ENCODE measurements at places on chromosomes 2 and 18. TPM values are rescaled to one million over a fixed set of nuclear protein-coding genes. Genes with fewer than 3 reads are reported as not detected.

AQP12A gene
- not detected for total RNA-seq

ROCK1 gene
- total RNA-seq = 66.2 TPM

CMPK2 gene
- total RNA-seq = 0.31 TPM

GRCh38 chr2:210548031-210548430, 8.4 kb upstream of the CPS1 start:
- H3K4me3 ChIP-seq = no peak overlapping the region
- H3K4me1 ChIP-seq = no peaks in the 10 kb centered on the region
- H3K36me3 ChIP-seq = no peaks in the 10 kb centered on the region
- H3K27me3 ChIP-seq = no peaks in the 10 kb centered on the region
- no peak for DNase-seq

DNA sequence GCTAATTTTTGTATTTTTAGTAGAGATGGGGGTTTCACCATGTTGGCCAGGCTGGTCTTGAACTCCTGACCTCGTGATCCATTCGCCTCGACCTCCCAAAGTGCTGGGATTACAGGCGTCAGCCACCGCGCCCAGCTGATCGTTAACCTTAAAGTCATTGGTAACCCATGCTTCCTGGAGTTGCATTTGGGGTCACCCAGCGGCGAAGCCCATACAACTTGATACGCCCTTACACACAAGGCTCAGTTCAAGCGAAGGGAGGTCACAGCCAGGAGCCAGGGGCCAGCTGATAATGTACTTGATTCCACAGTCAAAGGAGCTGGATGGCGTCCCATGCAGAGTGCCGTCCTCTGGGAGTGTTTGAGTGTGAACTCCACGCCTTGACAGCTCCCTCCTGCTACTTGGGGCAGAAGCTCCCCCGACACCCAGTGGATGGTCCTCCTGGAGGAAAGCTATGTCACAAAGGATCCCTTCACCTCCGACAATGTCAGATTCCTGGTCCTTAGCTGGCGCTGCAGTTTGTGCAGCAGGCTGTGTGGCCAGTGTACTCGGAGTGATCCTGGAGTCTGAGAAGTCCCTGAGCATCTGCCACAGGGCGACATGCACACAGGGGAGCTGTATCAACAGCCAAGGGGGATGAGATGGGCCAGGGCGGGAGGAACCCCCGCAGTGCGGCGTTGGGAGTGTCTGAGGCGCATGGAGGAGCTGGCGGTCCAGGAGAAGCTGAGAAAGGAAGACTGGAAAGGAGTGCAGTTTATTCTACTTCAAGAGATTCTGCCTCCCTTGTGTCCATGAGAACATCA, 7.9 kb downstream of the CLHC1 start:
- H3K4me1 ChIP-seq = no peaks in the 10 kb centered on the region
- H3K4me3 ChIP-seq = peak overlapping the region; percentile 63
- H3K27ac ChIP-seq = no peak overlapping the region
- no peaks in the 10 kb centered on the region for H3K36me3 ChIP-seq

DNA sequence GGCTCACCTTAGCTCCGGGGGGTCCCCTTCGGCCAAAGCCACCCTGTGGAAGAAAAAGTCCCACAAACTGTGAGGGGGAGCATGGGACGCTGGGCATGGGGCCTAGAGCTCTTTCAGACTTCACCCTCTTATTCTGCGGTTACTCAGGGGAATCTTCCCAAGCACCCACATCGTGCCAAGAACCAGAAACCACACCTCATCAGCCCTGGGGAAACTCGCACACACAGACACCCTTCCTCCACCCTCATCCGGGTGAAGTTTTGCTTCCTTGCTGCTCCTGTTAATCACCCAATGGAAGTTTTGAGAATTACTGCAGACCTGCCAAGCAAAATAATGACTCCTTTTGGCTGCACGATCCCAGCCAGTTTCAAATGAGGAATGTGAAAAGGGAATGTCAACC, 59.1 kb downstream of the COL6A3 start:
- H3K4me3 ChIP-seq = no peak overlapping the region
- H3K4me1 ChIP-seq = peaks cover 6% of the 10 kb centered on the region
- no peaks in the 10 kb centered on the region for H3K27me3 ChIP-seq
- no peak for DNase-seq
- no peak overlapping the region for H3K27ac ChIP-seq
- no peaks in the 10 kb centered on the region for H3K36me3 ChIP-seq

DNA sequence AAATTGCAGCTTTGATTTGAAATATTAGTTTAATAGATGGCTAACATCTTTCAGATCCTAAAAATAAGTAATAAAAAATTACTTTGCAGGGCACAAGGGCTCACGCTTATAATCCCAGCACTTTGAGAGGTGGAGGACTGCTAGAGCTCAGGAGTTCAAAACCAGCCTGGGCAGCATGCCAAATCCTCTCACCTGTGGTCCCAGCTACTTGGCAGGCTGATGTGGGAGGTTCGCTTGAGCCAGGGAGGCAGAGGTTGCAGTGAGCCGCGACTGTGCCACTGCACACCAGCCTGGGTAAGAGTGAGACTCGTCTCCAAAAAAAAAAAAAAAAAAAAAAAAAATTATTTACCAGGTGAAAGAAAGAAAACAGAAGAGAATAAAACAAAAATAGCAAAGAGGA, 449.8 kb downstream of the NRXN1 start:
- no peak for DNase-seq
- no peaks in the 10 kb centered on the region for H3K36me3 ChIP-seq
- no peaks in the 10 kb centered on the region for H3K4me1 ChIP-seq
- H3K27ac ChIP-seq = no peak overlapping the region
- no peaks in the 10 kb centered on the region for H3K27me3 ChIP-seq

DNA sequence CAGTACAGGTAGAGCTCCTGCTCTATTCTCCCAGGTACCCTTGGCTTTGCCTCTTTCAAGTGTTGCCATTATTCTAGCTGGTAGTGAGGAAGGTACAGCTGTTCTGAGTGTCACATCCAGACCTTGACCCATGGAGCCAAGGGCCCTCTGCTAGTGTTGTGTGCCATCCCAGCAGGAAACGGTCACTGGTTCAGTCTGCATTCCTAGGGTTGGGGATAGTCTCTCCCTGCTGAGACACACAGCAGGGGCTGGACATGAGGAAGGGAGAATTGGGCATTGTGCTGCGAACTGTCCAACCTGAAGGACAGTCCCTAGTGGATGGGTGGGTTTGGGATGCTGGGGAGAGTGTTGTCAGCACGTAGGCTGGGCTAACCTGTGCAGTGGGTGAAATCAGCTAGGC, 59.1 kb downstream of the FARP2 start:
- no peaks in the 10 kb centered on the region for H3K4me1 ChIP-seq
- H3K27me3 ChIP-seq = no peaks in the 10 kb centered on the region
- H3K36me3 ChIP-seq = no peaks in the 10 kb centered on the region
- no peak overlapping the region for H3K4me3 ChIP-seq
- no peak for DNase-seq
- H3K27ac ChIP-seq = no peak overlapping the region

GRCh38 chr2:181070119-181070835, 89.9 kb downstream of the UBE2E3 start:
- H3K4me1 ChIP-seq = peaks cover 6% of the 10 kb centered on the region
- no peak overlapping the region for H3K27ac ChIP-seq
- no peak for DNase-seq
- H3K27me3 ChIP-seq = no peaks in the 10 kb centered on the region

GRCh38 chr2:68693951-68694350, 40.7 kb upstream of the ARHGAP25 start:
- no peak overlapping the region for H3K4me3 ChIP-seq
- H3K36me3 ChIP-seq = no peaks in the 10 kb centered on the region
- DNase-seq = no peak
- H3K27me3 ChIP-seq = no peaks in the 10 kb centered on the region

HAAO gene
- 0.77 TPM for total RNA-seq

ACMSD gene
- total RNA-seq = not detected

DNA sequence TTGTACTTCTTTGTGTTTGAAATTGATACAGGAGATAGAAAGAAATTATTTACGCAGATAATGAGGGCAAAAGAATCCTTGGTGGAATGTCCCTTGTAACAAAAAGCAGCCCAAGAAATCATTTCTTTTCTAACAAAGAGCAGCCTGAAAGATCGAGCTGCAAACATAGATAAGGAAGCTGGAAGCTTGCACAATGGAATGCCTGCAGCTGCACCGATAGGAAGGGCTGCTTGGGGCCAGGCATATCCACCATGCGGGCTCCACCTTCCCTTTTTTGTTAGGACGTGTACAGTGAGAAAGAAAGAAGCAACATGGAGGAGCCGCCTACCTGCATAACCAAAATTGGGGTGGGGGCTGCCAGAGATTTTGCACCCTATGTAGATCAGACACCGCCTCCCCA, 568.7 kb downstream of the METTL4 start:
- peak overlapping the region; percentile 86 for H3K27ac ChIP-seq
- no peak overlapping the region for H3K4me3 ChIP-seq
- peaks cover 12% of the 10 kb centered on the region for H3K4me1 ChIP-seq
- DNase-seq = peak; percentile 45
- H3K27me3 ChIP-seq = no peaks in the 10 kb centered on the region
- no peaks in the 10 kb centered on the region for H3K36me3 ChIP-seq

DNA sequence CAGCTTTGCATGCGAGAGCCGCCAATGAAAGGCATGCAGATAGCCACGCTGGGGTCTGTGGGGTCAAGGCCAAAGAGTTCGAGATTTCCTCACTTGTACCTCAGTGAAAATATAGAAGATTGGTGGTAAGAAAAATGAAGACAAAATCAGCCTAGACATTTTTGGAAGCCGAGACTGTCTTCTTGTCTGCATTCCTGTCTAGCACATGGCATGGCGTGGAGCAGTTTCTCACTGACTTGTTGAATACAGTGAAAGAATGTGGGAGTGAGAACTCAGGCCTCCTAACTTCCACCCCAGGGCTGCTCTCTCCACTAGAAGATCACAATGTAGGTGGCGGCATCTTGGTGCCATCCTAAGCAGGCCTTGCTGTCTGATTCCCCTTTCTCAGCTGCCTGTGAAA, 740.8 kb upstream of the HS6ST1 start:
- no peak for DNase-seq
- H3K27ac ChIP-seq = no peak overlapping the region
- H3K36me3 ChIP-seq = no peaks in the 10 kb centered on the region
- H3K4me3 ChIP-seq = no peak overlapping the region
- no peaks in the 10 kb centered on the region for H3K27me3 ChIP-seq
- no peaks in the 10 kb centered on the region for H3K4me1 ChIP-seq

DNA sequence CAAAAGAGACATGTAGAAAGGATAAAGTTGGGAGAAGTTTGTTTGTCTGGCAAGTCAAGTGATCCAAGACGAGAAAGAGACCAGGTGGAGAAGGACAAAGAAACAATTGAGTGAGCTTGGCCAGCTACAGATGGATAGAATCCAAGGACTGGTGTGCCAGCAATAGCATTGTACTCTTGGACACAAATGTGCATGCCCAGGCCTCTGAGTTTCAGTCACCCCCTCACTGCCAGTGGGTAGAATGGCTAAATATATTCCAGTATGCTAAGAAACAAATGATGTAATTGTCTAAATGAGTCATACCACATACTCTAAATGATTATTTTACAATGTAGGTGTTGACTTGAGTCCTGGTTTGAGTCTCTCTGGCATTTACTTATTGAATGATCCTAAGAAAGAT, 881.3 kb downstream of the LRRTM4 start:
- H3K4me1 ChIP-seq = no peaks in the 10 kb centered on the region
- H3K27ac ChIP-seq = no peak overlapping the region
- H3K27me3 ChIP-seq = no peaks in the 10 kb centered on the region
- no peak overlapping the region for H3K4me3 ChIP-seq

GRCh38 chr18:51135364-51135763, 62.1 kb downstream of the MEX3C start:
- H3K27me3 ChIP-seq = no peaks in the 10 kb centered on the region
- no peaks in the 10 kb centered on the region for H3K4me1 ChIP-seq
- H3K36me3 ChIP-seq = no peaks in the 10 kb centered on the region
- H3K4me3 ChIP-seq = no peak overlapping the region
- no peak overlapping the region for H3K27ac ChIP-seq

DNA sequence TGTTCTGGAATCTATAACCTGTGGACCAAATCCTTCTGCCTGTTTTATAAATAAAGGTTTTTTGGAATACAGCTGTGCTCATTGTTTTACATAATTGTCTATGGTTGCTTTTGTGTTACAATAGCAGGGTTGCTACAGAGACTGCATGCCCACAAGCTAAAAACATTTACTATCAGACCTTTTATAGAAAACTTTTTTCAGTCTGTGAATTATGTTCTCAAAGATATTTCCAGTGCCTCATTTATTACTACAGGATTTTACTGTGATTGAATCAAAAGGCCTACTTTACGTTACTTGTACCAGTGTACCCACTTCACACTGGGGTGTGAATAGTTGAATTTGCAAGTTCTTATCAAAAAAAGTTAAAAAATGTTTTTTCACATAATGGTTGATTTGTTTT, 7.0 kb downstream of the KIAA1328 start:
- peaks cover 9% of the 10 kb centered on the region for H3K36me3 ChIP-seq
- H3K4me1 ChIP-seq = no peaks in the 10 kb centered on the region
- no peak overlapping the region for H3K27ac ChIP-seq
- H3K4me3 ChIP-seq = no peak overlapping the region

- no peaks in the 10 kb centered on the region for H3K36me3 ChIP-seq
- H3K27ac ChIP-seq = no peak overlapping the region
- peaks cover 5% of the 10 kb centered on the region for H3K4me1 ChIP-seq
- H3K4me3 ChIP-seq = no peak overlapping the region
- H3K27me3 ChIP-seq = no peaks in the 10 kb centered on the region
- DNase-seq = no peak
Measured at GRCh38 chr18:68409576-68409975, 305.3 kb downstream of the TMX3 start.

KCNK3 gene
- total RNA-seq = not detected
